Activated CD4-positive, CD25-positive, alpha-beta regulatory T cell (primary cell): ENCODE measurements at places on chromosomes 7 and 10.

DNA sequence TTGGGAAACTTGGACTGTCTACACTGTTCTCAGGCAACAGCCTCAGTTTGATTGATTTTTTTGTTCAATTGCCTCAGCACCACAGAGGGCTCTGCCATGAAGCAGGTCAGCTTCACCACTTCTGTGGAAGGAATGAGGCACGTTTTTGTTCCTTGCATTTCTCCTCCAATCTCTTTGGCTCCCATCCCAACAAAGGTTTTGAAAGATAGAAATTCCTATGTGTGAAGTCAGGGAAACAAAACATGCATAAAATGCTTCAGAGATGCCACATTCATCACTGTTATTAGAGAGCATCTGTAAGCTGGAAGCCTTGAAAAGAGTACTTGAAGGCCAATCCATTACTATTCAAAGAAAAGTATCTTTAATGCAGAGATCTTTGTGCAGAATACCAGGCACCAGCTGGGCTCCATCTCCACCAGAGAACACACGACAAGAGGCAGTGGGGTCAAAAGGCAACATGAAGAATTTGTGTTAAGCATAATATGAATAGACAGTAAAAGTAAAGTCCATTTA is 249.1 kb upstream of the LYZL1 start:
- no peak for DNase-seq

DNA sequence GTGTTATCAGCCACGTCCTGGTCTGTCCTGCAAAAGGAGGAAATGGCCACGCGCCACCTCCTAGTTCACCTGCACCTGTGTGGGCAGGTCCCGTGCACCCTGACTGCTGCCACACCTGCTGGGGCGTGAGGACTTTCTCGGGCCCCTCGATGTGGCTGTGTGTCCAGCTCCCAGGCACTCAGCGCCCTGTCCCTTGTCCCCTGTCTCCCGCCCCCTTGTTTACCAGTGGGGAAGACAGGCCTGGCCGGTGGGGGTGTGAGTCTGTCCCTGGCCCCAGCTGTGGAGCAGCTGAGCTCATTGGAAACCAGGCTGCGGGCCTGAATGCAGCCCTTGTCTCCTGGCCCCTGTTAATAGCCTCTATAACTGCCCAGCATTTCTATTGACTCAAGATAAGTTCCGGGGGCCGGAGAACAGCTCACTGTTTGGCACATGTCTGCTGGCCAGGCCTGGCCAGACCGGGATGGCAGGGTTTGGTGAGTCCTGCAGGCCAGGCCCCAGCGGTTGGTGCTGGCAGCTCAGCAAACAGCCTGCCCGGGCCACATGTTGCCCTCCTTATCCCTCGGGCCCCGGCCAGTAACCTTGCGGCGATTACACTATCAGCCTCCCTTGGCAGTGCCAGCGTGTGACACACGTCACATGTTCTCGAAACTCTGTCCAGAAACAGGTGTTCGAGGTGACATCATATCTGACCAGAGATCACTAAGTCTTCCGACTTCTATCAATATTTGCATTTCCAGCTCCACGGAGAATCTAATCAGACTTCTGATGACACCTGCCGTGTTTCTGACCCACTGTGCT is 52.1 kb downstream of the FOXL3 start:
- no peak for DNase-seq

GRCh38 chr7:140230516-140230860 is 53.7 kb upstream of the KDM7A start:
- DNase-seq, result peak; percentile 73

GRCh38 chr10:22505911-22506685 is 160.8 kb downstream of the SPAG6 start:
- no peak for DNase-seq

DNA sequence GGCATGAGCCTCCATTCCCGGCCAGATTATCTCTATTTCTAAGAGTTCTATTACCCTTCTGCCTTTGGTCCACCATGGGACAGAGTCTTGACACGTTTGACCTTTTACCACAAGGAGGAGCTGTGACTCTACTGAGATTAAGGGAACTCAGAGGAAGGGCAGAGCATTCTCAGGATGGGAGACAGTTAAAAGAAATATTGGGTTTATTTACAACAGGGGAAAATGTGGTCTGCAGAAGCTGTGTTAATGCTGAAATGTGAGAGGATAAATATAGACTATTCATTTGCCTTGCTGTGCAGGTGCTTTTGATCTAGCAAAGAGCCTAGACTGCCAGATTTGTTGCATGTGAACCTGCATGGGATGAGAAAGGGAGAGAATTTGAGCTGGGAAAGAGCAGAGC is 45.8 kb upstream of the PRSS58 start:
- DNase-seq, result no peak

DNA sequence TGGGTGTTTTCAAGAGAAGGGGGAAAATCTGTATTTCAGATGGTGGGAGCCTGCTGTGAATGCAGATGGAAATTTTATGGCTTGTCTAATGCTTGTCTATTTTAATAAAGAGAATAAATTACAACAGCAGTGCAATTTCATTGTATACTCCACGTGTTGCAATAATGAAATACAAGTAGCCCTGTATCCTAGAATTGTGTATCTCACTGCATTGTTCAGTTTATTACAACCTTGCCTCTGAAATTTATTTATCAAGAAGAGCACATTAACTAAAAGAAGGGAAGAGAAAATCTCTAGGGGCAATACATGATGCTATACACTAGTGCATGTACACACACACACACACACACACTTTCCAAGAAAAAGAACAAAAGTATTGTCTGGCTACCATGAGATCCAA is 21.8 kb downstream of the ANK3 start:
- DNase-seq, result no peak

GRCh38 chr7:50306494-50307367 is 2.2 kb downstream of the IKZF1 start:
- no peak for DNase-seq

DNA sequence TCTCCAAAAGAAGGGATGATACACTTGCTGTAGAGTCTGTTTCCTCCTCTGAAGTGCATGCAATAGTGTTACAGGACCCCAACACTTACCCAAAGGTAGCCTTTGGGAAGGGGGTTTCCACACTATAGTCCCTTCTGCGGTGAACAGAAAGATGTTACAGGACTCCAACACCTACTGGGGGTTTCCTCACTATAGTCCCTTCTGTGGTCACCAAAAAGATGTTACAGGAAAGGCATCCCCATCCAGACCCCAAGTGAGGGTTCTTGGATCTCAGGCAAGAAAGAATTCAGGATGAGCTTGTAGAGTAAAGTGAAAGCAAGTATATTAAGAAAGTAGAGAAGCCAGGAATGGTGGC is 69.2 kb upstream of the PIK3CG start:
- no peak for DNase-seq

DNA sequence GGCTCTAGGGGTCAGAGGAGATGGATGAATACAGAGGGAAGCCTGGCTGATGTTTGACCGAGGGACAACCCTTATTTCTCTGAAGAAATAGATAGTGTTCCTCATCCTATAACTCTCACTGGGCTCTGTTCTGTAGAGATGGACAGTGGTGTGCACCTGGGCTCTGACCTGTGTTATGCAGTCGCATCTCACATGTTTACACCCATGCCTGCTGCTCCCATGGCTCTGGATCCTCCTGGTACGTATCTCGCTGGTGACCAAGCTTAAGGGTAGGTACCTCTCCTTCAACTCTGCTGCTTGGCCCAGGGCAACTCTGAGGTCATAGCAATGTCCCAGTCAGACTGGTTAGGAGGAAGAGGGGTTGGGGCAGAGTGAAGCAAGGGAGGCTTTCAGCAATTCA is 42.8 kb downstream of the ADRA2A start:
- no peak for DNase-seq

DNA sequence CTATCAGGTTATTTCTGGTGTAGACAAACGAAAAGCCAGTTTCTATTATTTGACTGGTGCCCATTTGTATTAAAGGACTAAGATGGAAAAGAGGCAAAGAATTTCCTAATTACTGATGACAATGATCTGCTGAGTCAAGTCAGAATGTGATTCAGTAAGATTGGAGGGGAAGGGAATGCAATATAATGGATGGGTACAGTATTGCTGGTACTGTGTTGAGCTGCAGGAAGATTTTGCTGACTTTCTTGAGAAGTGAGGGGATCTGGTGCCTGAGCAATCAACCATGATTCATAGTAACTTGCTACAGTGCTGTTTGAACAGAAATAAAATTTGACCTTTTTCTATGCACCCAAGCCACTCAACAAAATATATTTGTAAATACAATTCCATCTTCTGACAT is 139.1 kb upstream of the RHEB start:
- no peak for DNase-seq

DNA sequence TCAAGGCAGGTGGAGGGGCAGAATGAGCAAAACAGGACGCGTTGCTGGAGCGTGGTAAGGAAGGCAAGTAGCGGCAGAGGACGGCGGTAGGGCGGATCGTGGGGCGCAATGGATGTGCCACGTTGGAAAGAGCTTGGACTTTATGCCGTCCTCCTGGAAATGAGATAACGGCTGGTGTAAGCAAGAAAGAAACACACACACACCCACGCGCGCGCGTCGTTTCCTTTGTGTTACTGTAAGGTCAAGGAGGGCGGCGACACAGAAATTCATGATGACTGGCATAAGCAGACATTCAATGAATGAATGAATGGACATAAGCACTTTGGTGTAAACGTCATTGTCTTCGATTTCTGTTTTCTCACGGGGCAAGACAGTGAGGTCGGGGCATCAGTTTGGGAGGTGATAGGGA is 683 bp upstream of the ENTPD7 start:
- peak; percentile 4 for DNase-seq

- no peak for DNase-seq
Observed at GRCh38 chr7:77157446-77157845, 35.0 kb downstream of the CCDC146 start.

DNA sequence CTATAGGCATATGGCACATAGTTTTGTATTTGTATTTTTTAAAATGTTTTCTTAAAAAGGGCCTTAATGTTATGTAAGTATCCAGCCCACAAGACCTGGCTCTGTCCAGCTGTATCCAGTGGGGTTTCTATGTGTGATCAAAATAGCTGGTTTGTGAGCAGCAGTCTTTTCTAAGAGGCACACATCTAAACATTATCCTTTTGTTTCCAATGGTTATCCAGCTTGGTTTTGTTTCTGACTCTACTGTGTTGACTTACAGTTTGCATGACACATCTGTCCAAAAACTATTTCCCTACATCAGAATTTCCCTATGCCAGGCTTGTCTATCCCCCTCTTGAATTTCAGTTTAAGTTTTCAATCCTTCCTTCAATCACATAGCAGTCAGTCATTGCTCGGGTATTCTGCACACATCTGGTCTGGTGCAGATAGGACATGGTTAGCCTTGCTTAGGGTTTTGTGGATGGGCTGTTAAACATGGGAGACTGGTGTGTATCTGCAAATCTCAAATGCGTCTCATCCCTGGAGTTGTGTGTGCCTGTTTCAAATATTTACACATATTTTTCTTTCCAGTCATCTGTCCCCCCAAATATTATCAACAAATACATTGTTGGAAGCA is 104.2 kb downstream of the SAMD9 start:
- no peak for DNase-seq
